Activated CD8-positive, alpha-beta memory T cell treated with anti-CD3 and anti-CD28 coated beads for 1 hour (primary cell): ENCODE measurements at places on chromosomes 16 and 17.

DNA sequence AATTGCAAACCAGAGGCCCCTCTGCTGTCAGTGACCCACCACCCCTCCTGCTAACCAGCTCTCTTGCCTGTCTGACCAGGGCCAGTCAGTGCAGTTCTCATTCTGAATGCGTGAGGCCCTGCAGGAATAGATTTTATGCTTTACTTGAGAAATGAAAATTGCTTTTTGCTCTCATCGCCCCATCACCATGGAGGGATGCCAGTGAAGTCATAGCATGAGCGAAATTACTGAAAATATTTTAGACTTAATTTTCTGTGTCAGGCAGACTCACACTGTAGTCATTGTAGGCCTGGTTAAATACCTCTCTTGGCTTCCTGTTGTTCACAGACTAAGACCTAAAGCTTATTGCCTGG, 490.5 kb upstream of the CDH5 start:
- no peak for DNase-seq

DNA sequence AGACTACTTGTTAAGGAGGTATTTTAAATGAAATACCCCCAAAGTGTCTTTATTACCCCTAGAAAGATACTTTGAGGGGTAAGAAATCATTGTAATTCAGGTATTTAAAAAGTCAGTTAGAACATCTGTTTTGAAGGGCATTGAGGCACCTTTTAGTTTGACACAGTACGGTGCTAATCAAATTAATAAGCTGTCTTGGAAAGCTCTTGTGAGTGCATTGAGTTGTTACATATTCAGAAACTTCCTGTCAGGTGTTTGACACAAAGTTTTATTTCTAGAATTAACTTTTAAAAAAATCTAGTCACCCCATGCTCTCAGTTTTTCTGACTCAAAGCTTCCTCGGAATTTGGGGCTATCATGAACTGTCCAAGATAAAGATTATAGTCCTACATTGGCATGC, 4.6 kb downstream of the RBBP6 start:
- DNase-seq = no peak

GRCh38 chr16:17130733-17131132, 340.0 kb downstream of the XYLT1 start:
- DNase-seq = no peak

DNA sequence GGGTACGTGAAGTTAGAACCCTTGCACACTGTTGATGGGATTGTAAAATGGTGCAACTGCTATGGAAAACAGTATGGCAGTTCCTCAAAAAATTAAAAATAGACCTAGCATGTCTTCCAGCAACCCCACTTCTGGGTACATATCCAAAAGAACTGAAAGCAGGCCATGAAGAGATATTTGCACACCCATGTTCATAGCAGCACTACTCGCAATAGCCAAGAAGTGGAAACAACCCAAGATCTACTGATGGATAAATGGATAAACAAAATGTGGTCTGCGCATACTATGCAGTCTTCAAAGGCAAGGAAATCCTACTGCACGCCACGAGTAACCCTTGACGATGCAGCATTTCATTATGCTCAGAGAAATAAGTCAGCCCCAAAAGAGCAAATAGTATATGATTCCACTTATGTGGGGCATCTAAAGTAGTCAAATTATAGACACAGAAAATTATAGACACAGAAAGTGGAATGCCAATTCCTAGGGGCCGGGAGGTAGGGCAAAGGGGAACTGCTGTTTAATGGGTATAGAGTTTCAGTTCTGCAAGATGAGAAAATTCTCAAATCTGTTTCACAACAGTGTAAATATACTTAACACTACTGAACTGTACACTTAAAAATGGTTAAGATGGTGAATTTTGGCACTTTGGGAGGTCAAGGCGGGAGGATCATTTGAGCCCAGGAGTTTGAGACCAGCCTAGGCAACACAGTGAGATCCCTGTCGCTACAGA, 17.2 kb downstream of the CORO7 start:
- no peak for DNase-seq

DNA sequence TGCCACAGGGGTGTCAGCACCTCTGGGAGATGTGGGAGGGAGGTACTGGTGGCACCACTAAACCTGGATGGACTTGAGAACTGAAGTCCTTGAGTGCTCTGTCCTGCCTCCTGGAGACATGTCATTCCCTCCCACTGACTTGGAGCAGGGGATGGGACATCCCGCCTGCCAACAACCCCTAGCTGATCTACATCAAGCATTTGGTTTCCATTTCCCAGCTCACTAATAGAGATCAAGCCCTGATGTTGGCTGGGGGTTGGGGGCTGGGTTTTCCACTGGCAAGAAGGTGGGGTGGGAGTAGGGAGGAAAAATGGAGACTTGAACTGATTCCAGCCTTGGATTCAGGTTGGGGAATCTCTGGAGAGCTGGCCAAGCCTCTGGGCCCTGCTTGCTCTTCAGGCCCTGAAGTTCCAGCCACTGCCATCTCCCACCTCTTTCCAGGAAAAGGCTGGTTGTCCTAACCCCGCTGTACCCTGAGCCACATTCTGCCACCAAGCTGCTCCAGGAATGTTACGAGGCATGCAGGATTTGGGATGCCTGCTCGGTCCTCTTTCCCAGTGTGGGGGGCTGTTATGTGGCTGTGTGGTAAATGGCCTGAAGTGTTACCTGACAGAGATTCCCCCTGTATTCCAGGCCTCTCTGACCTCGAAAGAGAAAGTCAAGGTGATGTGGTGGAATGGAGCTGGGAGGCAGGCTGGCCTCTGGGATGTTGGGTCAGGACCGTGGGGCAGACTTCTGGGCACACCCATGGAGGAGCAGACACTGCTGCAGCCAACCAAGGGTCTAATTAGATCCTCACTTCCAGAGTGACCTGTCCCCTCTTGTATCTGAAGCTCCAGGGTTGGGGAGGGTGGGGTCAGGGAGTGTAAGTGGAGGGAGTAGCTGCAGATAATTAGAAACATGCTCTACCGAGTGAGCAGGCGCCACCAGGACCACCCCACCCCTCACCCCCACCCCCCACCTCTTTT, 16.7 kb downstream of the IGFBP4 start:
- no peak for DNase-seq

DNA sequence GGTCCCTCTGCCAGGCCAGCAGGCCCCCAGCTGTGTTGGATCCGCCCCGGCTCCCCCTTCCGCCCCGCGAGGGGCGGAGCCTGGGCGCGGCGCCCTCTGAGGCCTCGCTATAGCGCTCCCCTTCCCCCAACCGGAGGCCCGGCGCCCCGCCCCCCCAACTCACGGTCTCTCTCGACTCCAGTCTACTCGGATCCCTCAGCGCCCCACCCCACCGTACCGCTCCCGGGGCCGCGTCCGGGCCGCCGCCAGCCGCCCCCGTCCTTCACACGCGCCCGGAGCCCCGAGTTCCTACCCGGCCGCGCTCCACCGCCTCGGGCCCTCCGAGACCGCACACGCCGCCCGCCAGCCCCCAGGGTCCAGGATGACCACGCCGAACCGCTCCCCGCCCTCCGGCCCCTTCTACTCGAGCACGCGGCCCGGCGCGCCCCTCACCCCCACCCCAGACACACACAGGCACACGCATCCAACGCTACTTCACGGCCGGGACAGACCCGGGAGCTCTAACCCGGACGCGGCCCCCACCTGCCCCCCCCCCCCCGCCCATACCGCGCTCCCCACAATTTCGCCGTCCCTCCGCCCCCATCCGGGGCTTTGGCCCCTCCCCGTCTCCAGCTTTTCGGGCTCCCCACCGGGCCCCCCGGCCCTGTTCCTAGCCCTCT, 1.4 kb downstream of the PHF23 start:
- DNase-seq = no peak
